ENCODE measurements at places on chromosomes 6 and 20.

- DNase-seq, result no peak
These were observed 13.2 kb downstream of the STX7 start for GRCh38 chr6:132499757-132500156.

DNA sequence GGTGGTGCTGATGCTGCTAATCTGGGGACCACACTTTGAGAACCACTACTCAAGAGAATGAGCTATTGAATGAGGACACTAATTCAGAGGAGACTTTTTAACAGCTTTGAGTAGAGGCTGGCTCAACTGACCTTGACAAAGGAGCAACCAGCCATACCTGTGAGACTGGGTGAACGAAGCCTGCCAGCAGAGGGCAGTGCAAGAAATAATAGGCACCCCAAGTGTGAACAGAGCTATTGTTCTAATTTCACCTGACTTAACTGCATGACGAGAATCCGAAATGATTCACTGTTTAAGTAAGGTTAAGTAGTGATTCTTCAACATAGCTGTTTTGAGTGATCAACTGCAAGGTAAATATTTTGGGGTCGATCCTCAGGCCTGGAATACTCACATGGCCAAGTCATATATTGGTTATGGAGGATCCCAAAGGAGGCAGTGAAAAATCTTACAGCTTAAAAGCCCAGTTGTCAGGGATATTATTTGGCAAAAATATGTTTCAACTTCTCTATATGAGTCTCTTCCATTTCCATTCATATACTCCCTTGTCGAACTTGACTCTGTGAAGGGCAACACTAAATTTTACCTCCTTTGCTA, 550.5 kb upstream of the MARCKS start:
- peak; percentile 23 for DNase-seq

- no peak for DNase-seq
These were observed 35.6 kb downstream of the SLC52A3 start for GRCh38 chr20:732727-733126.

DNA sequence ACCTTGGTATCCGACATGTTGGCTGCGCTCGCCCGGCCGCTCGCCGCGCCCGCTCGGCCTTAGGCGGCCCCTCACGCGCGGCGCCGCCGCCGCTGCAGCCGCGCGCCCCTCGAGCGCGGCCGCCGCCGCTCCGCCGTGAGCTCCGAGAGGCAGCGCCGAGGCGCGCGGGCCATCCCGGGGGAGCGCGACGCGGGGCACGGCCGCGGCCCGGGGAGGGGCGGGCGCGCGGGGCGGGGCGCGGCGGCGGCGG, at the start of gene KIF13A:
TSS of gene KIF13A (minus strand) at position 189 of the 250 bp plus-strand sequence. CDS start at position 17, 172 bp downstream.
- no peak for DNase-seq

DNA sequence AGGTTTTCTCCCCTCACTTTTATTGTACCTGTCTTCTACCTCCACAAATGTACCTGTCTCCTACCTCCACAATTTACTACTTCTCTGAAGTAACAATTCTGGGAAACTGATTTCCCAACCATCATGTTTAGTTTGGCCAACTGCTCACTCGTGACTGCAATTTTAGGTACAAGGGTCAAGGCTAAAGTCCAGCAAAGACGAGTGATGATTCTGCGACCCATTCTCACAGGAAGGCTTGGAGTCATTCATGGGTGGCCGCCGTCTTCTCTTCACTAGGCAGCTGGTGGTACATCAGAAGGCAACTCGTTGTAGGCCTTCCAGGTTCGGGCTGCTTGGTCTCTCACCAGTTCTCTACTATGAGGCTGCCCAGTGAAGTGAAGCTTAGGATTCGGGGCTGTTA, 483.8 kb upstream of the JARID2 start:
- DNase-seq, result no peak
